ENCODE measurements at places on chromosomes 5 and 9.

DNA sequence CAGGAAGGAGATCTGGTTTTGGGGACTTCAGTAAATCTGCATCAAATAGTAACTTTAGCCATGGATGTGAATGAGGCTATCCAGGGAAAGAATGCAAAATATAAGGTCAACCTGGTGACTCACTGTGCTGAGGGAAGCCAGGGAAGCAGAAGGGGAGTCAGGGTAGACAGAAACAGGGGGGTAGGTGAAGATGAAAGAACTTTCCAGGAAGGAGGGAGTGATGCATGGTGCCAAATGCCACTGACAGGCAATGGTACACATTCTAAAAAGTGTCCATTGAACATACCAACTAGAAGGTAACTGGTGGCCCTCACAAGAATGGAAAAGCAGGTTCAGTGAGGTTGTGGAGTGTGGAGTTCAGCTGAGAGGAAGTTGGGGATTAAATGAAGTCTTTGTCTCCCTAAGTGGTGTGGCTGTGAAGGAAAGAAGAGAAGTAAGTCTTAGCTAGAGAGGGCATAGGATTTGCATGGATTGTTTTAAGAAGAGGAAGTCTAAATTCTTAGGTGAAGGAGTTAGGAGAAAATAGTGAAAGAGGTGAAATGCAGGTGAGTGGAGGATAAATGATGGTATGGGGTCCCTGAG, 35.5 kb downstream of the PALM2AKAP2 start:
- no peak for DNase-seq

GRCh38 chr5:175321927-175322532, 122.0 kb downstream of the DRD1 start:
- DNase-seq = no peak

DNA sequence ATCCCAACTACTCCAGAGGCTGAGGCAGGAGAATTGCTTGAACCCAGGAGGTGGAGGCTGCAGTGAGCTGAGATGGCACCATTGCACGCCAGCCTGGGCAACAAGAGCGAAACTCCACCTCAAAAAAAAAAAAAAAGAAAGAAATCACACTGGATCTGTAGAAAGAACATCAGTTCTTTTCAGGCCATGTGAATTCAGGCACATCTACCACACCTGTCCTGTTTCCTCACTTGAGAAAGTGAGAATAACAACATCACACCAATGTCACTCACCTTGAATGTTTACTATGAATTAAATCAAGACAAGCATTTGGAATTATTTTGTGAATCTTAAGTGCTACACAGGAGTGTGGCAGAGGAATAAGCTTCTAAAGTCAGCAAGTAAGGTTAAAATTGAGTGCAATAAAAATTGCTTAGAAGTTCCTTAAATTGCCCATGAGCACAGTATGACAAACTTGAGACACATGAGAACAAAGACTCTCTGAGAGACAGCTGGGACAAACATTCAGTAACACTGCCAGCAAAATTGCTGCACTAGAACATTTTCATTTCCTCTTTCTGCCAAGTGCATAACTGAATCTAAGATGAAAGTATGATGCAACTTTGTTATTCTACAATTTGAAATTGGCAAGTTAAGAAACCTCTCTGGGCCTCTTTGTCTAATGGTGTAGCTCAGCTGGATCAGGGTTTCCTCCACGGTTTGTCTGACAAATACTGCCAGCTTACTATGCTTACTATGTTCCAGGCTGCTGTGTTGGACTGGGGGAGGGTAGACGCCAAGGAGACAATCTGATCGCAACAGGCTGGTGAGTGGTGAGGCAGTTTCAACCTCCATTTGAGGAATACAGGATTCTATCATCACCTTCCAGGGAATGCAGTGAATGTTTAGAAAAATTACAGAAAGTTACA, 1.9 kb upstream of the RIC1 start:
- DNase-seq = peak; percentile 35

DNA sequence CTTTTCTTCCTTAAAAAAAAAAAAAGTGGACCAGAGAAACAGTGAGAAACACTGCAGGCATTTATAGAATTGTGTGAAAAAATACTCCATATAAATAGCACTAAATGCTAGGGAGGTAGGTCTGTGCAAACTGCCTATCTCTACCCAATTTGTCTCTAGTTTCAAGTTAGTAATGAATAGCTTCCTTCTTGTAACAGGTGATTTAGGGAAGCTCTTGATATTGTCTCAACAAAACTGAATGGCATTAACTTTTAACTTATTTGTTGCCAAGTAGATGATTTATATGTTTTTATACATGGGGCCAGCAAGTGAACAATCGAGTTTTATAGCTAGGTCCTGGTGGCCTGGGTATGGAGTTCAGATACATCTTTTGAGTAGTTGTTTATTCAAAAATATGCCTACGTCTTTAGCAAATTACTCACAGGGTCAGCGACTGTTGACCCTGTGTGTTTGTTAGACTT, 283.6 kb downstream of the NR3C1 start:
- DNase-seq = no peak

GRCh38 chr9:112872019-112872418, 18.7 kb downstream of the SLC46A2 start:
- no peak for DNase-seq

DNA sequence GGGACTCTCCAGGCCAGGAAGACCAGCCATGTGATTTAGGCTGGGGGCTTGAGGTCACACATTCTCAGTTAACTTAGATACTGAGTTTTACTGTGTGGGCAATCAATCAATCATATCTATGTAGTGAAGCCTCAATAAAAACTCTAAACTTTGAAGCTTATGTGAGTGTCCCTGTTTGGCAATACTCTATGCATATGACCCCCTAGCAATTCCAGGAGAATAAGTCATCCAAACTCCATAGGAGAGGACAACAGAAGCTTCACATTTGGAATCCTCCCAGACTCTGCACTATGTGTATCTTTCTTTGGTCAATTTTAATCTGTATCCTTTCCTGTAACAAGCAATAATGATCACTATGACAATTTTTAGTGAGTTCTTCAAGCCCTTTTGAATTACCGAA, 216.8 kb upstream of the RGMB start:
- no peak for DNase-seq

GRCh38 chr5:56813302-56813701, 2.0 kb upstream of the MAP3K1 start:
- DNase-seq = no peak

DNA sequence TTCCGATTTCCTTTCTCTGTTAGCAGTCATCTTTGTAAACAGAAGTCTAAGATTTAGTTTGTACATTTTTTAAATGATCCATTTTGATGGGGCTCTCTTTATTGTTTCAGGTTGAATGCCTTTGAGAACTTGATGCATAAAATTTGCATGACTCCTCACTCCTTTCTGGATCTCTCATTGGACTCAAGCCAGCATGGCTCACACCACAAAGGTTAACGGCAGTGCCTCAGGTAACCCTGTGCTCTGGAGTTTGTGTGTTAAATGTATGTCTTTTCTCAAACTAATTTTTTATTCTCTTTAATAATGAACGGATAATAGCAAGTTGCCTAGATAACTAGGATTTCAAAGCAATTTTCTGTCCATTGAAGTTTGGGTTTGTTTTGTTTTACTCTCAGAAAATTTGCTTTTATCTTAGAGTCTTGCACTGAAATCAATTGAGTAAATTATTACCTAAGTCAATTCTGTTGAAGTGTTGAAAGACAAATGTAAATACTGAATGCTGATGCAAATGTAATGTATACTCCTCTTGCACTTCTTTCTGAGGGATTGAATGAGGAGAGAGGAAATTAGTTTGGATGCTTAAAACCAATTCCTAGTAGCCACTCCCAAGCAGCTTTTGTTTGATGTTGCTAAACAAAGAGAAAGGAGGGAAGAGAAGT, 164.6 kb upstream of the DMRT1 start:
- no peak for DNase-seq

DNA sequence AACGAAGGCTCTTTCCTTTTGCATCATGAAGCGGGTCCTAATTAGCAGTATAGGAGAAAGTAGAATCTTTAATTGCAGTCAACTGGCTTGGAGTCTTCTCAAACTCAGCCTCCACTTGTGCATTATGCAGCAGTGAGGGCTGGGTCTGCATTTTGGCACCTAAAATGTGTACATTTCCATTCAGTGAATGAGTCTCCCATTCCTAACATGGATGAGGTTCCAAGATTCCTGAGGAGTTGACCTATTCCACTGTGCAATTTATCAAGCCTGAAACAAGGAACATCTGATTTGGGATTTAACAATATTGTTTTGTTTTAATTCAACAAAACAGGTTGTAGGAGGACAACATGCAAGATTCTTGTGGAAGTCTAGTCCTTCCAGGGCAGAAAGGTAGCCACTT, 171.8 kb upstream of the S1PR3 start:
- DNase-seq = no peak

DNA sequence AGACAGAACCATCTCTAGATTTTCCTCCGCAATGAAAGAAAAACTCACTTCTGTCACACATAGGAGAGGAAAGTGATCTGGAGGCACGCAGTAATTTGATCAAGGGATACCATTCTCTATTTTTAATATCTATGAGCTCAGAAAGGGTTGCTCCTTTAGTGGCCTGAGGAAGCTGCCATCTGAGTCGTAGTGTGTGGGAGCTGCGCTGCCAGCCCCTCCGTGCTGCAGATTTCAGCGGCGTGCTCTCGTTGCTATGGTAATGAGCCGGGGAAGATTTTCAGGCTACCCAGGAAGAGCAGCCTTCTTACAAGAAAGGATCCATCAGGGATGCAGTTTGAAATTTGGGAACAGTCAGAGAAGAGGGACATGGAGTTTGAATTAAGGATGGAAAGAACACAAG, 17.1 kb upstream of the GOLM1 start:
- DNase-seq = no peak

DNA sequence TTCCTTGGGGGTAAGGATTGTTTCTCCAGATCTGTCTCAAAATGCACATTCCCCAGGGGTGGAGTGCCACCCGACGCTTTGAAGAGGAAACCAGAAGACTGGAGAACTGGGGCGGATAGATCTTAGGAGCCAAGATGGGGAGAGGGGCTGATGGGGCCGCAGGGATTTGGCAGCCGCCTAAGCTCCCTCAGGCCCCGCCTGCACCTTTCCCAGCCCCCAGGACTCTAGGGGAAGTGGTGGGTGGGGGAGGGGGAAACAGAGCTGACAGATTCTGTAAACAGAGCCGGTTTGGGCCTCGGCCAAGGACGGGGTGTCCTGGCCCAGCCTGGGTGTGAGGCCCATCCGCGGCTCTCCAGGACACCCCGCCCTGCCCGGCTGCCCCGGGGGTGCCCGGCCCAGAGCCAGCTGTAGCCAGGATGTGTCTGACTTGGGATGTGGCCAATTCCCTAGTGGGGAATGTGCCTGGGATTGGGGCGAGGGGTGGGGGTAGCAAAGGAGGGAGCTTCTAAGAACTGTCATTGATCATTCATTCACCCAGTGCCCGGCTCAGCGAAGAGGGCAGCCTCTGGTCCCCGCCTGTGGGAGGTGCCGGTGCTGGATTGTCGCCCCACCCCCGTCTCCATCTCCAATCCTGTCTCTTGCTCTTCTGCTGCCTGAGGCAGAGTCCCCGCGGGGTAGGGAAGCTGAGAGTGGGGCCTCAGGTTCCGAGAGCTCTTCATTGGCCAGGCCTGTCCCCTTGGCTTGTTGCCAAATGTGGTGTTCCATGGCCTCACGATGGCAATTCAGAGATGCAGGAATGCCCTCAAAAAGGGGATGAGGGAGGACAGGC, 54.8 kb upstream of the CDKN2AIPNL start:
- DNase-seq = peak; percentile 77

GRCh38 chr5:72380492-72381274, 60.5 kb downstream of the PTCD2 start:
- no peak for DNase-seq

GRCh38 chr9:125280945-125281344, 19.3 kb downstream of the GAPVD1 start:
- DNase-seq = no peak

DNA sequence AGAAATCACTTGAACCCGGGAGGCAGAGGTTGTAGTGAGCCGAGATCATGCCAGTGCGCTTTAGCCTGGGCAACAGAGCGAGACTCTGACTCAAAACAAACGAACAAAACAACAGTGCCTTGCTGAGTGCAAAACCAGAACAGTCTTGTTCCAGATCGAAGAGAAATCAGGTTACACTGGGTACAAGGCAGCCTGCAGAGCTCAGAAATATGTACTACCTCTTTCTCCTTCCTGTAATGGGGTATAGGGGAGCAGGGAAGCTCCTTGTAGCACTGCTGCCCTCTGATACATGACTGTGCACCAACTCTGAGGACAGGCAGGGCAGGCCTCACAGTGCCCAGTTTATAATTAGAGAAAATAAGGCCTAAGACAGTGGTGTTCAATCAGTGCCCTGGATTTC, 24.7 kb downstream of the TBC1D2 start:
- DNase-seq = no peak

- no peak for DNase-seq
Observed at GRCh38 chr5:160198146-160198545, 31.2 kb upstream of the FABP6 start.

GRCh38 chr5:155982354-155982753, 344.6 kb upstream of the SGCD start:
- DNase-seq = no peak

DNA sequence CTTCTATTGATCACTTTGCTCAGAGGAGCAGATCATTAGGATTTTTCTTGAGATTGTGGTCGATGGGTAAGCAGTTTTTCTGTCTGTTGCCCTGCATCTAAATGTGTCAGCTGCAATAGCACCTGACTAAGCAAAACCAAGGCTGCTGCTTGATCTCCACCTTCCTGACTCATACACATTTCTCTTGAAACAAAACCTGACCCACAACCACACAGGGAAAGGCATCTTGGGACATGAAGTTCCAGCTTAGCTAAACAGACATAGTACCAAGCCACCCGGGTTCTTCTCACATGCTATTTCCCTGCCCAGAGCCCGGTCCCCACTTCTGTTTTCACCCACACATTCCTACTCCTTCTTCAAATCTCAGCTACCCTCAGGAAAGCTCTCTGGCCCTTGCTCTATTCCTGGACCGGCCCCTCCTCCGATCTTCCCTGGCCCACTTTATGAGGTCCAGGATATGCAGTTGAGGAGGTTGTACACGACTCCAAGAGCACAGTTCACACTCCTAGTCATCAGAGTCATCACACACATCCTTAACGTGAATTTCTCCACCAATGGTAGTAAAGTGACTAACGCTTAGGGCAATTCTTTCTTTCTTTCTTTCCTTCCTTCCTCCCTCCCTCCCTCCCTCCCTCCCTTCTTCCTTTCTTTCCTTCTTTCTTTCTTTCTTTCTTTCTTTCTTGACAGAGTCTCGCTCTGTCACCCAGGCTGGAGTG, 16.0 kb upstream of the ZBTB43 start:
- no peak for DNase-seq

- no peak for DNase-seq
Observed at GRCh38 chr9:101848485-101848919, 110.1 kb upstream of the GRIN3A start.

DNA sequence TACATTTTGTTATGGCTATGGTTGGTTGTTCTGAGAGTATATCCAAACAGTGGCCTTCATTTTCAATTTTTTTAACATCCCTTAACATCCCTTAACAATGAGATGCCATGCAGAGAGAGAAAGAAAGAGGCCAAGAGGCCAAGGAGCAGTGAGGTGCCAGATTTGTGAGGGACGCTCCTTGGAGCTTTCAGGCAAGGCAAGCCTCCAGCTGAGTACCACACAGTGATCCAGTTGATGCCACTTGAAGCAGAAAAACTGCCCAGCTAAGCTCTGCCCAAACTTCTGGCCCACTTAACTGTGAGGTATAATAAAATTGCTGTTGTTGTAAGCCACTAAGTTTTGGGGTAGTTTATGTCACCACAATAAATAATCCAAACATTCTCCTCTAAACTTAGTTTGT, 22.6 kb upstream of the EMB start:
- DNase-seq = no peak

- no peak for DNase-seq
Observed at GRCh38 chr9:115553060-115553773, 435.3 kb upstream of the TNC start.

Data from hematopoietic multipotent progenitor cell treated with erythropoietin and hydrocortisone succinate and interleukin-3 and kit ligand, for 17 days (in vitro differentiated cells).